ENCODE measurements at places on chromosomes 1 and 21.
A peak's percentile ranks its signal among the peaks of the same experiment; 100 is the strongest.

DNA sequence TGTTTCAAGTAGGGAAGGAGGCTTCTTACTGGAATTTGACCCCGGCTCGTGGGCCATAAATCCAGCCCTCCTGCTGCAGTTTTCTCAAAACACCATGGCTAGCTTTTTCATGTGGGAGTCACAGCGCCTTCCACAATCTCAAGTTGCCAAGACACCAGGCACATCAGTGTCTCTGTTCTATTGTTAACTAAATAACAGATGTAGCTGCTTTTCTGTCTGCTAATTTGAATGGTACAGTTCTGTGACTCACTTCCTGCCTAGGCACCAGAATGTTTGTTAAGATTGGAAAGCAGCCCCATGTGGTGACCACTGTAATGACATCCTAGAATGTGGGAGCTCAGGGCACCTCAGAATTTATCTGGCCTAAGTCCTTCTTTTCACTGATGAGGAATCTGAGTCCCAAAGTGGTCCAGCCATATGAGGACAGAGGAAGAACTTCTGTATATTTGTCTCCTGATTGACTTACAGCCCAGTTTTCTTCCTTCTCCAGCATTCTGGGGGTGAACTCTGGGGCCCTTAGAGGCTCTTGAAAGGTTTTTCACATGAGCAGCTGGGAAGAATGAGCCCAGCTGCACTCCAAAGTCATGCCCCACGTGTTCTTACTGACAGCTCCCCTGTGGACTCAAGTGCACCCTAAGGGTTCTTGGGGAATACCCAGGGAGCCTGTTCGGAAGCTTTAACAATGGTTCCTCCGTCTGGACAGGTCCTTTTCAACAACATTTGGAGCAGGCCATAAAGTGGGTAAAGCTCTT is 27.5 kb downstream of the TRIM45 start:
- DNase-seq, result peak; percentile 14

DNA sequence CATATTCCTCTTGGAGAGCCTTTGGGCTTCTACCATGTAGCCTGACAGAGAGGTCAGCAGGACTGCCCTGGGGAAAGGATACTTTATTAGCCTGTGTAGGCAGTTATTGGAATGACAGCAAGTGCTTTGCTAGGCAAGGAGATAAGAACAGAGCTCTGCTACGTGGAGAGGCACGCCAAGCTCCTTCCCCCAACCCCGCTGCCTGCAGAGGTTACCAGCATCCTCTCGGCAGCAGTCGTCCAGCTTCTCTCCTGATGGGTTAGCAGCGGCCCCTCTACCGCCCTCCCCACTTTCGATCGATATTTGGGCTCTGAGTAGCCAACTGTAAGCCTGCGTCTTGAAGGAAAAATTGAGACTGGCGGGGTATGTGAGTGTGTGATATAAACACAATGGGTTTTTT is 122.3 kb downstream of the DHRS3 start:
- DNase-seq, result no peak

GRCh38 chr1:100671601-100672000 is 47.9 kb upstream of the VCAM1 start:
- no peak for DNase-seq

GRCh38 chr1:201460814-201461644 is 8.0 kb downstream of the PHLDA3 start:
- DNase-seq, result no peak

- DNase-seq, result no peak
These were observed 18.8 kb downstream of the VPS26C start for GRCh38 chr21:37248298-37248697.

GRCh38 chr1:54929700-54930099 is 42.7 kb upstream of the DHCR24 start:
- DNase-seq, result no peak

GRCh38 chr1:231162297-231162969 is 575 bp downstream of the TRIM67 start:
- no peak for DNase-seq

DNA sequence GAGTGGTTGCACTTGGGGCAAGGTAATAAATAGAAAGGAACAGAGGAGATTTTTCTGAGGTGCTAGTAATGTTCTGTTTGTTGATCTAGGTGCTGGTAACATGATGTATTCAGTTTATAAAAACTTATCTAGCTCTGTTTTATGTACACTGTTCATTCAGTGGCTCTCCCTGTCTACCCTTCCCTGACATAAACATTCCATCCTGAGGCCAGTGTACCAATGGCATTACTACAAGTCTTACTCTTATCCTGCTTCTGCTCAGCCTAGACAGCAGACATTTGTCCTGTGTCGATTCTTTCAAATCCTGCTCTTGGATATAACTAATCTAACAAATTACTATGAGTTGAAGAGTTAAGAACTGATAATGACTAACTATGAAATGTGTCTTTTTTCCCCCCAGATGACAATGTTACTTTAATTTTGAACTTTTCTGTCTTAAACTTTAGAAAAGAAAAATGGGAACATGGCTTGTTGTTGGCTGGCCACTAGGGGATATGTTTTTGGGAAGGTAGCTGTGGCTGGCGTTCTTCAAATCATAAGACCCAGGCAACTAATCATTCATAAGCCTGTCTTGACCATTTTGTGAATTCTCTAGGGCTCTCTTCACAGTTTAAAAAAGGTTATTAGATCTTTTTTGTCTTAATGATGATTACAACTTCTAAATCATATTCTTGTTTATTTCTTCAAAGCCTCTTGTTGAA is 390.9 kb downstream of the PBX1 start:
- DNase-seq, result no peak

DNA sequence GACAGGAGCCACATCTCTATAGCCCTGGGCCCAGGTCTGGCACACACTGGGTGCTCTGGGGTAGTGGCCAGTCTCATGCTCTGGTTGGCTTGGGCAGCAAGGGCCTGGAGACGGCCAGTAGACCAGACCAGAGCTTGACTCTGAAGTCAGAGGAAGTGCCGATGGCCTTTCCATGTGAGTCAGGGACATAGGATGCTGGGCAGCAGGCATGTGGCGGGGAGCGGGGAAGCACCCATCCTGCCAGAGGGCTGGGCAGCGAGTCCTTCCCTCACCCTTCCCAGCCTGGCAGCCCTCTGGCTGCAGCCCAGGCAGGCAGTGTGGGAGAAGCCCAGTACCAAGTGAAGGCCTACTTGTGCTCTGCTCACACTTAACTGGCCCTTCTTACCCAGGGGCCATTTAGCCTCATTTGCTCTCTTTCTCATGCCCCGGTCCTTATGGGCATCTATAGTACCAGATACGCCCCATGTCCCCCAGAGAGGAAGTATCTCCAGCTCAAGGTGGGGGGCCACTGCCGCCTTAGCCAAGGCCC is 3.3 kb downstream of the GPR153 start:
- DNase-seq, result no peak

DNA sequence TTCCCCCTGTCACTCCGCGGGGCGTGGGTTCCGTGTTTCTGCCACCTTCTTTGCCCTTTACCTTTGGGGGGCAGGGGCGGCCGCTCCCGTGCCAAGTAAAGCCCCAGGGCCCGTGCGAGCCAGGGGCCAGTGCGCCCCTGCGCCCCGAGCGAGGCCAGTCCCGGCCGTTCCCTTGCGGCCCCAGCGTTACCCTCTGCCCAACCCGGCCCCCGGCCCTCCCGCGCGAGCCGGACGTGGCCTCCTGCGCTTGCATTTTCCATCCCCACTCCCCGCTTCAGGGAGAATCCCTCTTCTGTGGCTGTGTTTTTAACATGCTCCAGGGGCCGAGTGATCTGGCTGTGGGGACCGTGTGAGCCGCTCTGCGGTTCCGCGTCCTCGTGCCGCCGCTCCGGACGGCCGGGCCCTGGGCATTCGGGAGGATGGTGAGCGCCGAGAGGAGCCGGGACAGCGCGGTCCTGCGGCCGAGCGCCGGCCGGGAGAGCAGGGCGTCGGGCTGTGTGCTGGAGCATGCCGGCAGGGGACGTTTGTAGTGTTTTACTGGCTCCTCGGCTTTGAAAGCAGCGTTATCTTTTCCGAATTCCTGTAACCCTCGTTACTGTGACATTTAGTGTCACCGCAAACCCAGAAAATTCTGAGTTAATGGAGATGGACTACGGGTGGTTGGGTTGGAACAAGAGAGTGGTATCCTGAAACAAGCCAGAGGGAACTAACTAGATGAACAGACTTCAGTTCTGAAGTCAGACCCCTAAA is 1.0 kb downstream of the GALNT2 start:
- DNase-seq, result no peak

GRCh38 chr1:247528812-247529474 is 7.3 kb downstream of the OR2C3 start:
- DNase-seq, result no peak

DNA sequence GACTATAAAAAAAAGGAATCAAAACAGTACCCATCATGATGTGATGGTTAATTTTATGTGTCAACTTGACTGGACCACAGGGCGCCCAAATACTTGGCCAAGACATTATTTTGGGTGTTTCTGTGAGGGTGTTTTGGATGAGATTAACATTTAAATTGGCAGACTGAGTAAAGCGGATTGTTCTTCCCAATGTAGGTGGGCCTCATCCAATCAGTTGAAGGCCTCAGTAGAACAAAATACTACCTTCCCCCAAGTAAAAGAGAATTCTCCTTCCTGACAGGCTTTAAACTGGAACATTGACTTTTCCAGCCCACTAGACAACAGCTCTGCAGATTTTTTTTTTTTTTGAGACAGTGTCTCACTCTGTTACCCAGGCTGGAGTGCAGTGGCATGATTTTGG is 10.7 kb downstream of the RAB29 start:
- no peak for DNase-seq

DNA sequence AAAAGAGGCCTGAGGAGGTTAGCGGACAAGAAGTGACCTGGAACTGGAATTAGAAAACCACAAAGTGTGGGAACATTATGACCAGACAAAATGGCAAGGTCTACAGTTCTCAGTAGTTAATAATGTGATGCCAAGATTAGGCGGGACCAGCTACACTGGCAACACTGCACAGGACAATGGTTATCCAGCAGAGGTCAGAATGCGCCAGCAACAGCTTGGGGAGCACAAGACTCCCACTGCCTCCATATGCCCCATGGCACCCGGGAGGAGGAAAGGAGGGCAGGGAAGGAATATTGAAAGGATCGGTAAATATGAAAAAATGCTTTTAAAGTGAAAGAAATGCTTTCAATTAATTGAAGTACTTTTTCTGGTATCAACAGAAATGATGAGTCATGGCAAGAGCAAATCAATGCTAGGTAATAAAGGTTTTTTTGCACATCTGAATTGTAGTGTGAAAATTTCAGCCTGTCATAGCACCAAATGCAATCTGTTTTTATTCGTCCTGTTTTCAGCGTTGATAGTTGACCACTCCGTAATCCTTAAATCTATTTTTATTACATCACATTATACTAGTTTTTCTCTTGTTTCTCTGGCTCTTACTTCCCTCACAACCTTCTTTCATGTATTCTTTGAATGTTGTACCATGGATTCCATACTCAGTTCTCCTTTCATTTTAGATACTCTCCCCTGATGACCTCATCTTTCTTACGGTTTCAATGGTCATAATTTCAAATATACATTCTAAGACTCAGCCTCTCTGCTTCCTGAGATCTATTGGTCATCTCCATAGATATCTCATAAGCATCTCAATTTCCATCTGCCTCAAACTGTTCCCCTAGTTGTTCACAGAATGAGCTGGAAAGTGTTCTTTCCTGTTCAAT is 30.7 kb downstream of the VCAM1 start:
- no peak for DNase-seq

DNA sequence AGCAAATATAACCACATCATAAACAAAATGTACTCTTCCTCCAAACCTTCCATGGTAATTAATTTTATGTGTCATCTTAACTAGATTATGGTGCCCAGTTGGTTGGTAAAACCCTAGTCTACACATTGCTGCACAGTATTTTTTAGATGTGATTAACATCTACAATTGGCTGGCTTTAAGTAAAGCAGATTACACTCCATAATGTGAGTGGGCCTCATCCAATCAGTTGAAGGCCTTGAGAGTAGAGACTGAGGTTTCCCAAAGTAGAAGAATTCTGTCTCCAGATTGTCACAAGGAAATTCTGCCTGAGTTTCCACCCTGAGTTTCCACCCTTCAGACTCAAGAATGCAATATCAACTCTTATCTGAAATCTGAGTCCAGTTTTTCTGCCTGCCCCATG is 128.4 kb upstream of the USP25 start:
- no peak for DNase-seq

- DNase-seq, result no peak
These were observed 134.2 kb upstream of the TNFSF4 start for GRCh38 chr1:173341307-173341706.

- DNase-seq, result no peak
These were observed 23.6 kb downstream of the GADD45A start for GRCh38 chr1:67708606-67709005.

DNA sequence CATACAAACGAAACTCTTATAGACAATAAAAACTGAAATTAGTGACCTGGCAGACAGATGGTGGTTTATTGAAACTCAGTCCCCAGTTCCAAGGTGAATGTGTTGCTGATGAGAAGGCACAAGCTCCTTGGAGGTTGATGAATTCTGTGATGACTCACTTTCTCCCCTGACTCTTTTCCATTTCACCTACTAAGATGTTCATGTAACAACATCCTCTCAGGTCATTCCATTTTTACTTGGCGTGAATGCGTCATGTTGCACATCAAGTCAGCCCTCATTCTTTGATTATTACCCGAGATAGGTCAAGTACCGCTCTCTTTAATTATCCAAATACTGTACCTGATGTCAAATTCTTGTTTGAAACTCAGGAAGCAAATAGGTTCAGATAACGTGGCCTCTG is 10.1 kb upstream of the IL10RB start:
- DNase-seq, result no peak

GRCh38 chr1:167312871-167313270 is 92.2 kb downstream of the POU2F1 start:
- DNase-seq, result no peak

DNA sequence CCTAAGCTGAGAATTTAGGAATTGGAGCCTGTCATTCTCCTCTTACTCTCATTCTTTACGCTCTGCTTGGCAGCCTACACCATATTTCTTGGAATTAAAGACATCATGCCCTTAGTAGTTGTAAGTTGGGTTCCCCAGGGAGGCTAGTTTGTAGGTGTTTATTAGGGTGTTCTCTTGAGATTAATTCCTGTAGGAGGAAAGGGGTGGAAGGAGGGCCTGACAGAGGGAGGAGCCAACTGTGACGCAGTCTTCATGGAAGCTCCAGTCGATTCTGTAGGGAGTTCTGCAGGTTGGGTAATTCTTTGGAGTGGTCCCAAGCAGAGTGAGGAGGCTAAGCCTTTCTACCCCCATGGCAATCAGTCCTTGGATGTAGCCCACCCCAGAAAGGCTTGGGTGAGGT is 111.4 kb downstream of the HHAT start:
- no peak for DNase-seq
